ENCODE measurements at places on chromosomes 1 and 21.

DNA sequence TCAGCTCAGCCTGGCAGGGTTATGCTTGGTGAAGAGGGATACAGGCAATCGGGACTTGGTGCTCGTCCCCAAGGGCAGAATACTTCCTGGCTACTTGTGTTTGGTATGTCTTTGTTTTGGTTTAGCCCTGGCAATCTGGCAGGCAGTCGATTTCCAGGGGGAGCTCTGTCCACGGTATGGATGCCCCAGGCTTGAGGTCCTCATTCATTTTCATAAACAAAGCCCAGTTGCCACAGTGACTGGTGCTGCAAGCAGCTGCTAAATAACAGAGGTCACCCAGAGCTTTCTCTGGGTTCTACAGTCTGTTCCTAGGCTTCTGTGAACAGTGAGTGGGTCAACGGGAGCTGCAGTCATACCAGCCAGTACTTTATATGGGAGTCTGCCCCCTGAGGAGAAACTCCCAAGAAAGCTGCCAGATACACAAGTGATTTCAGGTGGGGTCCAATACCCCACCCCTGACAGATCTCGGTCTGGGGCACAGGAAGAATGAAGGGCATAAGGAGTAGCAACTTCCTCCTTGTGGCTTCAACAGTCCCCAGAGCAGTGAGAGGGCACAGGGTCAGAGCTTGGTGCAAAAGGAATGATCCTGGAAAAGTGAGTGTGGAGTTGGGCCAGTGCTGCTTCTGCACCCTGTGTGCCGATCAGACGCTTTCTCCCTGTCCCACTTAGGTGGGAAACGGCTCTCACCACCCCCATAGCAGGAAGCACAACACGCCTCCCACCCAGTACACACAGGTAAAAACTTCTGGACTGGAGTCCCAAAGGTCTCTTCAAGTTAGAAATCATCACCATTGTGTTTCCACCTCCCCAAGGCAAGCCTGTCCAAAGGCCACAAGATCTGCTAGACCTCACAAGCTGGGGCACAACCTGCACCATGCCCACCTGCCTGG, 55.5 kb downstream of the TGFBR3 start:
- no peak for DNase-seq

GRCh38 chr1:24282491-24282890, 36.7 kb upstream of the GRHL3 start:
- DNase-seq, result no peak

DNA sequence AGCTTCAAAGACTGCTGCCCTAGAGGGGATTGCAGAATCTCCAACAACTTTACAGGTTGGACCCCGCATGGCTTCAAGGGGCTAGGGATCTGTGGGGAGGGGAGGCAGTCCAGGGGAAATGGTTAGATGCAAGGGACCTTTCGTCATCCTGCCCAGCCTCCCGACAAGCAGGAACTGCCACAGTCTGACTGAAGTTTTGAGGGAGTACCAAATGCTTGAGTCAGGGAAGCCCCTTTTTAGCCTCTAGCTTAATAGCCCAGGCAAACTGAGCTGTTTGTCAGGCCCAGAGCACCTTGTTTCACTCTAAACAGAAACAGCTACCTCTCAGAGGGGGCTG, 1.1 kb downstream of the TOR3A start:
- no peak for DNase-seq

GRCh38 chr1:111643097-111643496, 23.5 kb downstream of the RAP1A start:
- no peak for DNase-seq

DNA sequence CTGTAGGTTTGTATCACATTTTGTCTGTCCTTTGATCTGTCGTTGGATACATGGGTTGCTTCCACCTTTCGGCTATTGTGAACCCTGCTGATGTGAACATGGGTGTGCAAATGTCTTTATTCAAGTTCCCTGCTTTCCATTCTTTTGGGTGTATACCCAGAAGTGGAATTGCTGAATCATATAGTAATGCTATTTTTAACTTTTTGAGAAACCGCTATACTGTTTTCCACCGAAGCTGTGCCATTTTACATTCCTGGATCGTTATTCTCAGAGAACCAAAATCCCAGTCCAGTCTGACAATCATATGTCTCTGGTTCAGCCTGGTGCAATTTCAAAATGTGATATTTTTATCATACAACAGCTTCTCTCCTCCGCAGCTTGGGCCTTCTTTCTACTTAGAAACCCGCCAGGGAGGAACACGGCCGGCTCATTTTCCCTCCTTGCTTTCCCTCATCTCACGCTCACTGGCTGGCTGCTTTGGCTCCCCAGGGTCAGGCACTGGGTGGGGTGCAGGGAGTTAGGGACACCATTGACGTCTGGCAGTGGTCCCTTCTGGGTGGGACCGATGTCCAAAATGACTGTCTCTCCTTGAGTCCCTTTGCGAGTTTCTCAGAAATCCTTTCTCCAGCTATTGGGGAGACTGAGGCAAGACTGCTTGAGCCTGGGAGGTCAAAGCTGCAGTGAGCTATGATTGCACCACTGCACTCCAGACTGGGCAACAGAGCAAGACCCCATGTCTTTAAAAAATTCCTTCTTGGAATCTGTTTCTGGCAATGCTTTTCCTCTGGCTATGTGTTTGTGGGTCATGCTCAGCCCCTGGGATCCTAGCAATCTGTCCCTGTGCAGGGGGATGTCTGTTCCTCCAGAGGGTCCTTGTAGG, 73.5 kb upstream of the AKT3 start:
- no peak for DNase-seq

GRCh38 chr1:94020764-94021579, 100.0 kb downstream of the ABCA4 start:
- no peak for DNase-seq

- DNase-seq, result no peak
These were observed 812.3 kb downstream of the PLA2G4A start for GRCh38 chr1:187641015-187641414.

DNA sequence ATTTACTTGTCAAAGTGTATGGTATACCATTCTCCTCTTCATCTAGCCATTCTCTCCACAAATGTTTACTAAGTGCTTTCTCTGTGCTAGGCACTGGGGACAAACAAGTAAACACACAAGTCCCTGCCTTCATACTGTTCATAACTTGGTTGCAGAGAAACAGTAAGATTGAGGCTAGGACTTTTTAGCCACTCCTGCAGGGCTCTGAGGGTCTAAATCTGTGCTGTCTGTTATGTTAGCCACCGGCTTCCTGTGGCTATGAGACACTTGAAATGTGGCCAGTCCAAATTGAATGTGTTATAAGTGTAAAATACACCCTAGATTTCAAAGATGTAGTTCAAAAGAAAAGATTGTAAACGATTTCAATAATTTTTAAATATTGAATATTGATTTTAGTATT, 50.2 kb downstream of the AZIN2 start:
- DNase-seq, result no peak

GRCh38 chr1:224668984-224669383, 52.9 kb downstream of the CNIH3 start:
- no peak for DNase-seq

DNA sequence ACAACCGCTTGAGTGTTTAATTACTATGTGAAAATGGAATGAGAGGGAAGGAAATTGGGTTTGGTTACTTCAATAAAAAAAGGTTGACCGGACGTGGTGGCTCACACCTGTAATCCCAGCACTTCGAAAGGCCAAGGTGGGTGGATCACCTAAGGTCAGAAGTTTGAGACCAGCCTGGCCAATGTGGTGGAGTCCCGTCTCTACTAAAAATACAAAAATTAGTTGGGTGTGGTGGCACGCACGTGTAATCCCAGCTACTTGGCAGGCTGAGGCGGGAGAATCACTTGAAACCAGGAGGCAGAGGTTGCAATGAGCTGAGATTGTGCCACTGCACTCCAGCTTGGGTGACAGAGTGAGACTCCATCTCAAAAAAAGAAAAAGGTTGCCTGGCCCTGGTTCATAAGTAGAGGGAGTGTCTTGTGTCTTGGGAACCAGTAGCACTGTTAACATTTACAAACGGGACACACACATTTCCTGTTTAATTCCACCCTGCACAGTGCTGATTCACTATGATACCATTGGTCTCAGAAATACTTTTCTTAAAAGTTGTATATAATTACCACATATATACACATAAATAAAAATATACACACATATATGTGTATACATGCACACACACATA, 27.6 kb upstream of the CLDN14 start:
- no peak for DNase-seq

DNA sequence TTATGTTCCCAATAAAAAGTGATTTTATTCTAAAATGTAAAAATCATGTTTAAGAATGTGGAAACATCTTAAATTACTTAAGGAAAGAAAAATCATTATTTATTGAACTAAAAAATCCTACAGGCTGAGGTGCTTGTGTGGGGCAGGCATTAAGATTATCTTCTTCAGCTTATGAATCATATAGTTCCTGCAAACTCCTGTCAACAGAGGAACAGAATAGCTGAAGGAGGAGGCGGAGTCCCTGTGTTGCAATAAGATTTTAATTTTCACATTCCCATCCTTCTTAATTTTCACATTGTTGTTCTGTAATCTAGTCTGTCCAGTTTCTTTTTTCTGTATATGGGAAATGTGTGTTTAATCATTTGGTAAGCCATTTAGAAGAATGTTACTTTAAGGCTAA, 20.6 kb upstream of the OLFML3 start:
- DNase-seq, result no peak

DNA sequence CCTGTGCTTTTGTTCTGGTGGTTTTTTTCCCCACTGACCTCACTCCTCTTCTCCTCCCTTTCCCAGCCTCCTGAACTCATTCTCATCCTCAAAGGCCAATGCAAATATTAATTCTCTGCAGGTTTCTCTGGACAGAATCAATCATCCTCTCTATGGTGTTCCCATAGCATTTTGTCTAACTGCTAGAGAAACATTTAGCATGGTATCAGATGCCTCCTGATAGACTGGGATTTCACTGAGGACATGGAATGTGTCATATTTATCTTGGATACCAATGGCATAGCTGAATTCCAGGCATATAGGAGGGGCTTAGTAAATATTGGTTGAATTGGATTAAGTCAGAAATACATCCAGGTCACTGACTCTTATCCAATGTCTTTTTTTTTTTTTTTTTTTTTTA, 46.1 kb upstream of the SRP9 start:
- no peak for DNase-seq

- DNase-seq, result no peak
These were observed 38.0 kb upstream of the RGS5 start for GRCh38 chr1:163240705-163241104.

- peak; percentile 22 for DNase-seq
These were observed 11.7 kb downstream of the LDLRAP1 start for GRCh38 chr1:25554886-25555752.

DNA sequence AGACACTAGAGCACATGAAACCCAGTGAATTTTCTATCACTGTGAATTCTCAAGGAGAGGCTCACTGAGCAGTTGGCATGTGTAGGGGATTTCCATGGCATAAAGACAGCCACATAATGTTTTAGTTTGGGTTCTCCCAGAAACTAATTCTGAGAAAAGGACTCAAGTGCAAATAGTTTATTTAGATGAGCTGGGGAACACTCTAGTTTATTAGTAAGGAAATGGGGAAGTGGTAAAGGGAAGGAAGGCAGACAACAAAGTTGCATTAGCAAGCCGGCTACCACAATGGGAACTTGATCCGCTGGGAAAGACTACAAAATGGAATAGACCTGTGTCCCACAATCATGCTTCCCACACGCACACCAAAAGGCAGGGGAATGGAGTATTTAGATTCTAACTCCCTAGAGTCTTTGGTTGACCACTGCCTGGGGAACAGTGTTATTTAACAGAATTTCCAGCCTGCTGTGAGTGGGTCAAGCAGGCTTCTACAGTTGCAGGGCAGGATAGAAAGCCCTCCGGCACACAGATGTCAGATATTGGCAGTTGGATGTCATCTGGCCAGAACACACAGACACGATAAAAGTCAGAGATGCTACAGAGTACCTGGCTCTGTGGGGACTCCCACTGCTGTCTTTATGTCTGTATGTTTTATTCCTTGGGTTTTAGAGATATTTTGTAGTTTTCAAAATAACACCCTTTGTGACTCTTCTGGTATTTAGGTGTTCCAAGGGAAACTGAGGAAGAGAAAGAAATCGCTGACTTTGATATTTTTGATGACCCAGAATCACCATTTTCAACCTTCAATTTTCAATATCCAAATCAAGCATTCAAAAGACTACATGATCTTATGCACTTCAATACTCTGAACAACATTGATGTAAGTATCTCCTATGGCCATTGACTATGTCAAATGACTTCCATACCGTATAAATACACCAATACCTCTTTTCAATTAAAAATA, 150.1 kb downstream of the PLA2G4A start:
- no peak for DNase-seq

GRCh38 chr1:51897699-51898031, 19.1 kb upstream of the NRDC start:
- DNase-seq, result no peak

DNA sequence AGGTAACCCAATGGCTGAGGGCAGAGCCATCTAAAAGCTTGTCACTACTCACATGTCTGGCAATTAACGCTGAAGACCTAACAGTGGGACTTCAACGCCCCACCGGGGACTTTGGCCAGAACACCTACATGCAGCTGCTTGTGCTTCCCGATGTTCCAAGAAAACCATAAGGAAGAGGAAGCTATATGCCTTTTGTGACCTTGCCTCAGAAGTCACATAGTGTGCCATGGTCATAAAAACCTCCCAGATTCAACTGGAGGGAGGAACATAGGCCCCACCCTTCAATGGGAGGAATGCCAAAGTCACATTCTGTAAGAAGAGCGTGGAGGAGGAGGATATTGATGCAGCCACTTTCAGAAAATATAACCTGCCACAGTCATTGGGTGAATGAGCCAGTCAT, 147.8 kb upstream of the MAGI3 start:
- DNase-seq, result no peak

DNA sequence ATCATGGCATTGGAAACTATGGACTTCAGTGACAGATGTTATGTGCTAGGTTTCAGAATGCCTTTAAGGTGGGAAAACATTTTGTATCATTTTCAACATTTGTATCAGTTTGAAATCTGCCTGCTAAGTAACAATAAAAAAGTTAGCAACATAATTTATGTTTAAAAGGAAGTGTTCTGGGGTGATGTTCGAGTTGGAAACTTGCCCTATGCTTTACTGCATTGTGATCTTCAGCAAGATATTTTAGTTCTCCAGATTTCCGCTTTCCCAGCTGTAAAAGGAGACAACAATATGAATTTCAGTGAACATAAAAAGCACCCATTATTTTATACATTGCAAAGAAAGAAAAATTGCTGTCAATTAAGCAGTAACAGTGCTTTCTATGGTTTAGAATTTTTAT, 187.4 kb downstream of the DISC1 start:
- DNase-seq, result no peak

- DNase-seq, result no peak
These were observed 6.0 kb downstream of the S100B start for GRCh38 chr21:46598581-46599572.

DNA sequence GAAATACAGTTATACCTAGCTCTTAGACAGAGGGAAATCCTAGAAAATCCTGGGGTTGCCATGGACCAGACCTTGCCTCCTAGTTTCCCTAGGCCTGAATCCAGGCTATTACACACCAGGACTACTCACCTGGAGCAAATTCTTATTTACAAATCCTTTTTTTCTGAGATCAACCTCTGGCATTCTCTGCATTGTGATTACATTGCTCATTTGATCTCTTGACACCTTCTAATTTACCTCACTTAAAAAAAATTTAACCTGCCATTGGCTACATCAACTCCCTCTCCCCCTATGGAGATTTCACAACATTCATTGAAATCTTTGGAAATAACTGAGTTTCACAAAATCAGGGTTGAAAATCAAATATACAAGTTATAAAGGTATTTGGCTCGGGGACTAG, 2.9 kb upstream of the C1orf105 start:
- no peak for DNase-seq

Data from NCI-H2171 (cell line).